KBM-7 (cell line): ENCODE measurements at places on chromosomes 11 and 22.
A peak's percentile ranks its signal among the peaks of the same experiment; 100 is the strongest.

DNA sequence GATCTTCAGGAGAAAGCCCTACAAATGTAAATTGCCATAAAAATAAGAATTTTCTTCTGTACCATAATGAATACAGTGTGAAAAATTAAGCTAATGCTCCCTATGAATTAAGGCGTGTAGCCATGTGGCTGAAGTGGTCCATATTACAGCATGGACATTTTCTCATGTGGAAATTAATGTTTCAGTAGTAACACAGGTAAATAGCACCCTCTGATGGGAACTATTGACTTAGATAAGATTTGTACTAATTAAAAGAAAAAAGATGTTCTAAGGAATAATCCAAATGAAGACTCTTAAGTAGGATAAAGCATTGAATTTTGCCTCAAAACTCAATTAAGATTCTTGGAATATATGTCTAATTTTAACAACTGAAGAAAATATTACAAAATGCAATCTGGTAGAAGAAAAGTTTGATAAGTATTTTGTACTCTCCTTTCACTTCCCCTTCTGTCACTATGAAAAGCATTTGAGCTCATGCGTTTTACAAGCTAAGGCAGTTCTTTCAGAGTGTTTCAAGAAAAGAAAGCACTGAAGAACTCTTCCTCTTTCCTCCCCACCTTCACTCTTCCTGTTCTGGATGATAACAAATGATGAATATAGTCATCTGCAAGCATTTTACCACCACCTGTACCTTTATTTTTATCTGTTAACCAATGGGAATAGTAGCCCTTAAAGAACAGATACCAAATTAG, 9.9 kb upstream of the OR8D2 start:
- peak; percentile 32 for DNase-seq

DNA sequence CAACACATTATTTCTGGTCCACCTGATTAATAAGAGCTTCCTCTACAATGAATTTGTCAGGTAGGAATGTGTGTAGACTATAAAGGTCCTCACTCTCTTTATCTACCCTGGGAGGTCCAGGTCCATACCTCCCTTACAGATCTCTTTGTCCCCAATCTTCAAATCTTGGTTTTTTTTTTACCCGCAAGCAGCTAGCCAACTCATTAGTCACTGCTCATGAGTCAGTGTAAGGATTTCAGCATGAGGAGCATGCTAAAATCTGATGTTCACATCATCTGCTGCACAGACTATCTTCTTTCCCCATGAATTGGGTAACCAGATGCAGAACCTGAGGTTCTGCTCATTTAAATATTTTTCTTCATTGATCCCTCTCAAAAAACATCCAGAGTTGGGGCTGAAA, 397.0 kb upstream of the ISX start:
- no peak for DNase-seq

GRCh38 chr11:32259641-32260081, 168.8 kb downstream of the RCN1 start:
- DNase-seq = peak; percentile 16

GRCh38 chr22:38446018-38446601, 8.9 kb downstream of the KCNJ4 start:
- DNase-seq = no peak

DNA sequence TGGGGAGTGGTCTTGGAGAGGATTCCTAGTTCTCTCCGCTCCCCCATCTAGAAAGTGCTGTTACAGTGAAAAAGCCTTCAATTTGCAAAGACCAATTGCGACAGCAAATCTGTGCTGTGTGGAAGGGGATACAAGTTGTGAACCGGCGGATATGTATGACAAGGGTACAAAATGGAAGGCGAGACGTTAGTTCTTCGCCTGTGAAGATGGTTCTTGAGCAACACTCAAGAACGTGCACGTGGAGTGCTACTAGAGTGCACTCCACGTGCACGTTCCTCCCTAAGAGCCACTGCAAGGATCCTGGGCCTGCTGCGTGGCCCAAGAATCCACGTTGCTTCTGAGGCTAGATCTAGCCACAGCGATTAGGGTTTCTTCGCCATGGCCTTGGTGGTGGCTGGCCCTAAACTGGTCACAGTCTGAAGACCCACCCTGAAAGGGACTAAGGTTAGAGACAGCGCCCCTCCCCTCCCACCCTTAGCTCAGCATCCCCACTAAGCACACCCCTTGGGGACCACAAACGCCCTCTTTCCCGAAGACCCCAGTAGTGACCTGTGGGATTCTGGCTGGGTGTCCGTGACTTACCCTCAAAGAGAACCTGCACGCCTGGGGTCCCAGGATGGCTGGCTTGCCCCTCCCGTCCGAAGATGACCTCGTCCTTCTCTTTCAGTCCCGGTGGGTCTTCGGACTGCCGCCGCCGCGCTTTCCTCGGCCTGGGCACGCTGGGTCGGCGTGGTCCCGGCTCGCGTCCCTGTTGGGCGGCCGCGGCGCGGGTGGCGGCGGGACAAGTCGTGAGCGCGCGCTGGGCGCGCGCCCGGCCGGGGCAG, 519 bp upstream of the PDE3B start:
- DNase-seq = no peak

GRCh38 chr11:69520186-69520916, 38.9 kb downstream of the LINC01488 start:
- no peak for DNase-seq

GRCh38 chr11:34576331-34576730, 44.6 kb upstream of the EHF start:
- no peak for DNase-seq

GRCh38 chr11:5689551-5689983, at the start of gene TRIM22:
TRIM22 (plus strand) TSS chr11:5689790; CDS start chr11:5696233, 6,443 bp downstream.
- peak; percentile 92 for DNase-seq

- DNase-seq = no peak
Measured at GRCh38 chr11:124748481-124749343, 3.3 kb downstream of the VSIG2 start.

- DNase-seq = no peak
Measured at GRCh38 chr11:111469200-111469599, 43.0 kb downstream of the BTG4 start.

DNA sequence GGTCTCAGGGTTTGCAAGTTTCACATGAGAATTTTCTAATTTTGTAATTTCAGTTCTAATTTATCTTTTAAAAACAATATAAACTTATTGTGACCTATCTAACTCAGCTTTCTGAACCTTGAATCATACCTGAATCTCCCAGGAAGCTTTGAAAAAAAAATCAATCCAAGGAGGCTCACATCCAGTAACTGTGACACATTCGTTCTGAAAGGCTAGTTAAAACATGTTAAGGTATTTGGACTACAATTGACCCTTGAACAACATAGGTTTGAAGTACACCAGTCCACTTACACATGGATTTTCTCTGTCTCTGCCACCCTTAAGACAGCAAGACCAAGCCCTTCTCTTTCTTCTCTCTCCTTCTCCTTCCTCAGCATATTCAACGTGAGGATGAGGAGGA, 40.0 kb downstream of the DDI1 start:
- DNase-seq = no peak

- no peak for DNase-seq
Measured at GRCh38 chr11:125873881-125874555, 13.4 kb upstream of the HYLS1 start.

DNA sequence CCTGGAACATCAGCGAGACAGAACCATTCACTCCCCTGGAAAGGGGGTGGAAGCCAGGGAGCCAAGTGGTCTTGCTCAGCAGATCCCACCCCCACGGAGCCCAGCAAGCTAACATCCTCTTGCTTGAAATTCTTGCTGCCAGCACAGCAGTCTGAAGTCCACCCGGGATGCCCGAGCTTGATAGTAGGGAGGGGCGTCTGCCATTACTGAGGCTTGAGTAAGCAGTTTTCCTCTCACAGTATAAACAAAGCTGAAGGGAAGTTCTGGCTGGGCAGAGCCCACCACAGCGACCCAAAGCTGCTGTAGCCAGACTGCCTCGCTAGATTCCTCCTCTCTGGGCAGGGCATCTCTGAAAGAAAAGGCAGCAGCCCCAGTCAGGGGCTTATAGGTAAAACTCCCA, 764.8 kb upstream of the LUZP2 start:
- DNase-seq = no peak

GRCh38 chr11:44285756-44286155, 24.2 kb downstream of the ALX4 start:
- no peak for DNase-seq

- DNase-seq = no peak
Measured at GRCh38 chr22:32911503-32911902, 110.0 kb downstream of the TIMP3 start.

- no peak for DNase-seq
Measured at GRCh38 chr11:132131047-132131446, 760.6 kb downstream of the NTM start.

- DNase-seq = no peak
Measured at GRCh38 chr22:36391638-36392037, 3.9 kb upstream of the MYH9 start.

DNA sequence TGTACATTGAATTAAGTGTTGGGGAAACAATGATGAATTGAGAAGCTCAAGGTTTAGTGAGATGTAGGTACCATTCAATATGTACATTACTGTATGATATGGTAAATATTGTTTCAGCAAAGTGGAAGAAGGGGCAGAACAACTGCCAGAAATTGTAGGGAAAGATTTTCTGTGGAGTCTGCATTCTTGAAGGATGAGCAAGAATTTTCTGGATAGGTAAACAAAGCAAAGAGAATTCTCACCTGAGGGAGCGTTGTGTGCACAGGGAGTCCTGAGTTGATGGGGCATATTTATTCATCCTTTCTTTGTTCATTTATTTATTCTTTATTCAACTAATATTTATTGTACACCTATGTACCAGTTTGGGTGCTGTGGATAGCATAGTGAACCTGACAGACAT, 83.2 kb downstream of the TMEM135 start:
- no peak for DNase-seq

DNA sequence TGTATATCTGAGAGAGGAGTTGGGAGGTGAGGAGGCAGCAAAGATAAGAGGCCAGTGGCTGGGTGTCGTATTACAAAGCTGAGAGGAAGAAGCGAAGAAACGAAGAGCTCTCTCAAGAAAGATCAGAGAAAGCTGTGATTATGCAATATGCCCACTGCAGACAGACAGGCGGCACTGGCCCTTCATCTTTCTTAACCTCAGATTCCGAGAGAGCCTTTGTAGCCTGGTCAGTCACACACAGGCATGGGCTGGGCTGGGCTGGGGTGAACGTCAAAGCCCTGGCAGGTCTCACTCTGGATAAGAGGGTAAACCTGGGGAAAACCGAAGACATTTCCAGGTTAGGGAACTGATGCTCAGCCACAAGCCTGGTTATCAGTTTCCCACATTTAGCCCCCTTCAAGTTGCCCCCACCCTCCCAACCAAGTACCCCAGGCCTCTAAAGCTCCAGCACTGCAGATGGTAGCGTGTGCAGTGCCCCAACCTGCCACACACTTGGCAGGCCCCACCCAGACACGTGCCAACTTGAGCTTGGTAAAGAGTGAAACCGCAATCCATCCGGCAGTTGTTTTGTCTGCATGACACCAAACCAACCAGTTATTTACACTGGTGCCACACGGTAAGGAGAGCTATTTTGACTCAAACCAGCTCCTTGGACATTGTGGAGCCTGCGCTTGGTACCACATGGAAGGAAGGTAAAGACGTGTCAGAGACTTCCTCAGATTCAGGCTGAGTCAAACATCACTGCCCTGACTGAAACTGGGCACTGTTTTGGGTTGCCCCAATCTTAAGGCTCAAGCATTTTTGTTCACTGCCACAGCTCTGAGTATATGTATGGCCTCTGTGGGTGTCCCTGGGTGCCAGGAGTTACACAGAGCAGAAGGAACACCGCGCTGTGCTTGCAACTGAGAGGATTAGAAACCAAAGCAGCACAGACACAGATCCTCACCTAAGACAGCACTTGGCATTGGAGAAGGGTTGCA, 135.9 kb downstream of the FDX1 start:
- peak; percentile 8 for DNase-seq

DNA sequence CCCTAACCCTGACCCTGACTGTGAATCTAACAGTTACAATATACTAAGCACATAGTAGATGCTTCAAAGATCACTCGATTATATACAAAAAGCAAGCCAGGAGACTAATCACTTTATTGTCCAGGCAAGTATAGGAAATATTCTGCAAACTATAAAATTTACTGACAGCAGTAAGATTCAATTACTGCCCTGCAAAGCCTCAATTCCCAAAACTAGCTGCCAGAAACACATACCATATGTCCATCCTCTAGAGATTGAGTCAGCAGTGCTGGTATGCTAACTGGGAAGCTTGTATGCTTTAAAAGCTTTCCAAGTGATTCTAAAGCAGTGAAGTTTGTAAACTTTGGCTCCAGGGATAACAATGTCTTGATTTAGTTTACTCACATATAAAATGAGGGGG, 26.1 kb downstream of the CSTF3 start:
- DNase-seq = no peak
